ENCODE measurements at places on chromosomes 3 and 15.
A peak's percentile ranks its signal among the peaks of the same experiment; 100 is the strongest.

- ATAC-seq = no peak
These were observed 445.4 kb downstream of the EPHB1 start for GRCh38 chr3:135240426-135240825.

DNA sequence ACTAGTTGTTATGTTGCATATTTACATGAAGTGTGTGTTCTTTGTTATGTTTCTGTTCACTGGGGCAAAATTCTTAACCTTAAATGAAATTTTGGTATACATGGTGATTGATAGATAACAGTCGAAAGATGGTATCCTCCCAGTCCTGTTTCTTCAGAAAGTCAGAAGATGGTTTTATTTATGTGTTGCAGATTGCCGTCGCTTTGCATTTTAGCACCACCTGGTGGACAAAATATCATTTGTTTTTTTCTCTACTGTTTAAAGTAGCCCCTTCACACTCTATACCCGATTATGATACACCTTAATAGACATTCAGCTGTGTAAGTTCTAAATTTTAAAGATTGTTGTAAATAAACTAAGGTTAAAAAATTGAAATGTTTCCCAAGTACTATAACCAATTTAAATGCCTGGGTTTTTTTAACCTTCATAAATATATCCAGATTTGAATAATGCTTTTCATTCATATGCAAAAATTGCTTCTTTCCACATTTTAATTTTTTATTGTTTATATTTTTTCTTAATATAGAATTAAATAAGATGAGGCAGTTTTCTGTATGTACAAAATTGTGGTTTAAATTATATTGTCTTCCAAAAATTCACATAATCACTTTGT, 152.2 kb downstream of the ALCAM start:
- peak; percentile 73 for ATAC-seq

GRCh38 chr15:43498990-43499389, 6.0 kb upstream of the TP53BP1 start:
- no peak for ATAC-seq

DNA sequence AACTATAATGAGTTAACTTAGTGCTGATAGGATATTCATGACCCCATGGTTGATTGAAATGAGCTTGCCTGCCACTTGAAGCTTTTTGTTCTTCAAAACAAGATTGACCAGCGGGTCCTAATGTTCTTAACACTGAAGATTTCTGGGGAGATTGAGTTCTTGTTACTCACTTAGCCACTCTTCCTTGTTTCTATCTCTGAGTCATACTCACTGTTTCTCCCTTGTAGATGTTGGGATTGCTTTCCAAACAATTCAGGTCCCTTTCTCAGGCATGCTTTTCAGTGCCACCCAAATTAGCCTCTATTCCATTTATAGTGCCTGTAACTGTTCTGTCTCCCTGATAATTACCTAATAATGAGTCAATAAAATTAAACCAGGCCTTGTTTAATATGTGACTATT, 517.0 kb downstream of the SQOR start:
- no peak for ATAC-seq

DNA sequence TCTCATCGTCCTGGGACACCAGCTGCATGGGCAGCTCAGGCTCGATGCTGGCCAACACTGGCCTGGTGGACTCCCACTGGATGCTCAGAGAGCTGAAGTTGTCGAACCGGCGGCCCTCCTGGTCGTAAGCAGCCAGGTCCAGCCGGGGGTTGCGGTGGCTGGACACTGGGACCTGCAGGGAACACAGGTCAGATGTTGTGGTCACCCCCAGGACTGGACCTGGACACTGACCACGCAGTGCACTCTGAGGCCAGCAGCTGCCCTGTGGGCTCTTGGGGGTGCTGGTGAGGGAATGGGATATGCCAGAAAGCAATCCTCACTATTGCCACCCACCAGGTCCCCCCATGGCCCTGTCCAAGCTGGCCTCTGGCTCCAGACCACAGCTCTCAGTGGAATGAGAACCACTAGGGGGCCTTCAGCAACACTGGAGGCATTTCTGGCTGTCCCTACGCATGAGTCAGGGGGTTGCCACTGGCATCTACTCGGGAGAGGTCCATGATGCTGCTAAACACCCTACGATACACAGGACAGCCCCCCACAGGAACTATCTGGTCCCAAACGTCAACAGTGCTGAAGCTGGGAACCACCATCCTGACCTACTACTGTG, 66.1 kb downstream of the NUP210 start:
- no peak for ATAC-seq

DNA sequence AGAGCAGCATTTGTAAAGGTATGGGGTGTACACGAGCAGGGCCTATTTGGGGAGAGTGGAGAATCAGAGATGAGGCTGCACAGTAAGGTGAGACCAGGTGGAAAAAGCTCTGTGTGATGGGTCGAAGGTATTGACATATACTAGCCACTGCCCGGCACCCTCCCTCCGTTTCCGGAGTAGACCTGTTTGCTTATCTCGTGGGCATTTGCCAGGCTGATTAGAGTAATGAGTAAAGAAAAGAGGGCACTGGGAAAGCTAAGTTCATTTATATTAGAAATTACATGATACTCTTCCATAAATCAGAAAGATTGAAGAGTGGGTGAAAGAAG, 46.2 kb upstream of the ATG7 start:
- ATAC-seq = no peak

GRCh38 chr3:60169755-60170154, 1081.5 kb downstream of the FHIT start:
- no peak for ATAC-seq

GRCh38 chr3:126845920-126846715, 136.8 kb upstream of the PLXNA1 start:
- ATAC-seq = no peak

DNA sequence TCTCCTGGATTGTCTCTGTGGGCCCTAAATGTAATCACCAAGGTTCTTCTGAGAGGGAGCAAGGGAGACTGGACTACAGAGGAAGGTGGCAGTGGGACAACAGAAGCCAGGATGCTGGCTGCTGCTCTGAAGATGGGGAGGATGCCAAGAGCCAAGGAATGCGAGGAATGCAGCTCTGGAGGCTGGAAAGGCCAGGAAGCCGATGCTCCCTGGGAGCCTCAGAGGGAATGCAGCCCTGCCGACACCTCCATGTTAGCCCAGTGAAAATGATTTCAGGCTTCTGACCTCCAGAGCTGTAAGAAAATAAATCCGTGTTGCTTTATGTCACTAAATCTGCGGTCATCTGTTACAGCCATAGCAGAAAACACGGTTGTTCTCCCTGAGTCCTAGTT, 44.1 kb downstream of the UMPS start:
- no peak for ATAC-seq

- ATAC-seq = peak; percentile 46
These were observed 400.4 kb downstream of the LPP start for GRCh38 chr3:188554404-188554803.

GRCh38 chr3:46649436-46649835, 37.1 kb downstream of the FAM240A start:
- no peak for ATAC-seq

DNA sequence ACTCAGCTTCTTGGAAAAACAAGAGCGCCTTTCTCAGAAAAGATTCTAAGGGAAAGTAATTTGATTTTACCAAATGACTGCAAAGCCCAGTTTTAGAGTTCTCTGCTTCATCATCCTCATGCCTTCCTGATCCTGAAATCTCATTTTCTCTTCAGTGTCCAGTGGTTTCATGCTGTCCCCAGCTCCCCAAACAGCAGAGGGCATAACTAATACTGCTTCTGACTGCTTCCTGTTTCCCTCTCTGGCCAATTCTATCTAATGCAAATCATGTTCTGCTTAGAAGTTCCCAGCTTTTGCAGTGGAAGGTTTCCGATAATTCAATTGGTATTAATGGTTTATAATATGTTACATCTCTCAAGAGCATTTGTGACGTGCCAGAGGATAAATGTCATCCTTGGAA, 161.1 kb downstream of the CLSTN2 start:
- no peak for ATAC-seq

DNA sequence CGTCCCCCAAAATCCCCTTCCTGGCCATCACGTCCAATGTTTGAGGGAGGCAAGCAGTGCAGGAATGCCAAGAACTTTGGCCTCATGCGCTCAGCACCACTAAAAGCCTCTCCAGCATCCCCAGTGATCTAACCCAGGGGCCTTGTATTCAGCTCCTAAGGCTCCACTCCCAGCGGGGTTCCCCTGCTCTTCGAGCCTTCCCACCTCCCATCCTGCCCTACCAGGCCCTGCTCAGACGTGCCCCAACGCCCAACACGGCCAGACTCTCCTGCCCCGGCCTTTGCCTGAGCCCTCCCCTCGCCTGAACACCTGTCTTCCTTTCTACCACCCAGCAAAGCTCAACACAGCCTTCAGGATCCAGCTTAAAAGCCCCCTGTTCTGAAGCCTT, 30.5 kb downstream of the PLXND1 start:
- ATAC-seq = no peak

- ATAC-seq = no peak
These were observed 35.8 kb downstream of the PRKCD start for GRCh38 chr3:53196575-53197407.

GRCh38 chr3:190008432-190008831, 112.3 kb downstream of the P3H2 start:
- ATAC-seq = no peak

GRCh38 chr3:122940628-122941086, 86.9 kb downstream of the SEMA5B start:
- ATAC-seq = peak; percentile 54

DNA sequence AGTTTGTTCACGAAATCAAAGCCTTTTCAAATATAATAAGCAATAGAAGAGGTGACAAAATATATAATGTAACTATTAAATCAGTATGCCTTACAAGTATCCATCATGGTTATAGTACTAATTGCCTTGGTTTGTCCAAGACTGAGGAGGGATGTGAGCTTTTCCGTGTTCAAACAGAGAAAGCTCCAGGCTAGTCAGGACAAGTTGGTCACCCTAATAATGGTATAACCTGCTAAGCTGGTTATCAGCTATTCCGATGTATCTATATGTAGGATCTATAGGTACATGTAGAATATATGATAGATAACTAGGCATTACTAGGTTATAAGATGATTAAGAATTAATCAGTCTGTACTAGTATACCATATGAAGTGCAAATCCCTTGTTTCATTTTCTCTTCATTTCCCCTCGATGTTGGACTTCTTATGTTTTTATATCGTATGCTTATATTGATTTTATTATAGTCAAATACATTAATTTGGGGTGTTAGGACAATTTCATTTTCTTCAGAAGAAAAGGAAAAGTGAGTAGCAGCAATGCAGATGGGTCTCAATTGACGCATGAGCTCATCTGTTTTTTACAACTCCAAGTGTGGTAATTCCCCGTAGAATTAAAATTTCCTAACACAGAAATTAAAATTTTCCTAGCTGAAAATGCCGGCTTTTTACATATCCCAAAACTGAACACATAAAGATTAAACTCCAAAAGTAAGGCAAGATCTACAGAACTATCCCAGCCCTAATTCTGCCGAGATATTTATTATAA, 419.1 kb downstream of the TIGIT start:
- ATAC-seq = no peak

GRCh38 chr15:62617741-62618140, 424.8 kb upstream of the TPM1 start:
- ATAC-seq = no peak

DNA sequence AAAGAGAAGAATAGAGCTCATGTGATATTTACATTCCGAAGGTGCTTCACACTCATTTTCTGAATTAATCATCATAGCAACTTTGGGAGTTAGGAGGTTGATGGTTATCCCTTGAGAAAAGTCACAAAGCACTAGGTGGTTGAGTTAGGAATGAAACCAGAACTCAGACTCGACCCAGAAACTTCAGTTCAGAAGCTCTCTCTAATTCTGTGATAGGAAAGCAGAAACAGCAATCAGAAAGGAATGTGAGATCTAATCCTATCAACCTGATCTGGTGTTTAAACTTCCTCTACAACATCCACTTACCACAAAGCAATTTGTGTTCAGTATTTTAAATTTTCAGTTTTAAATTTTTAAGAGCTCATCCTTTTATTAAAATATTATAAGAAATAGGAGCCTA, 211.2 kb downstream of the CNTN3 start:
- ATAC-seq = no peak

DNA sequence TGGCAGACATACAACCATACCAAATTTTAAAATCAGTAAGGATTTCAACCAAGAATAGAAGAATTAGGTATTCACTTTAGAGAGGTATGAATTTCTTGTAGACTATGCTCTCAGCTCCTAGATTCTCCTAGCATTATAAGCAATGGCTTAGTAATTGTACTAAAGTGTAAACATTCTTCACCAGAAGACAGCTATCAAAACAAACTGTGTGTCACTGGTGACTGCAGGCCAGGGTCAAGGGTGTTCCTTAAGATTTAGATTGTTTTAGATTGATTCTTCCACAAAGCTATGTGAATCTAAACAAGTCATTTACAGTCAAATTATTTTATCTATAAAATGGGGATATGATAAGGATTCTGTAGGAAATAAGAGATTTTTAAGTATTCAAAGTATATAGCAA, 23.1 kb upstream of the GP5 start:
- ATAC-seq = no peak

DNA sequence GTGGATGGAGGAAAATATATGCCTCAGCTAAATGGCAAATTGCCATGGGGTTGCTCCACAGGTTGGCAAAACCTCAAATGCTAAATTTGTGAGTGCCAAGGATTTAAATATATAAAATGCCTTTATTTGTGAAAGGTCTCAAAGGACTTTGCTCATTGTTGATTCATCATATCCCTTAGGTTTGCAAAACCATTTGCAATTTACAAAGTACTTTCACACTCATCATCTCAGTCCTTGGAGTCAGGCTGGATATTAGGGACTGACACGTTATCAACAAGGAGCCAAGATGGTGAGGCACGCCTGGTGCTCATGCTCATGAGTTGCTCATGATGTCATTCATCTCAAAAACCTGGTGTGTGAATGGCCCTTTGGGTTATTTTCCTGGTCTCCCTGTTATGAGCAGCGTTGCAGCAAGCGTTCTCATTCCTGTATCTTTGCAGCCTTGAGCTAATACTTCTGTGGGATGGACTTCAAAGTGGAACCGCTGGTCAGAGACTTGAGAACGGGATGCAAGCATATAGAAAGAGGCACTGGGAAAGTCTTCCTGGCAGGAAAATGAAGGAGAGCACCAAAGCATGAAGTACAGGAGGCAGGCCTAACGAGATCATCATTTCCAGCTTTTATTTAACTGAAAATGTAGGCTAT, 66.0 kb downstream of the MYO1E start:
- ATAC-seq = peak; percentile 70

Data from motor neuron (in vitro differentiated cells).